ENCODE measurements at places on chromosomes 7 and 10.
A peak's percentile ranks its signal among the peaks of the same experiment; 100 is the strongest.

DNA sequence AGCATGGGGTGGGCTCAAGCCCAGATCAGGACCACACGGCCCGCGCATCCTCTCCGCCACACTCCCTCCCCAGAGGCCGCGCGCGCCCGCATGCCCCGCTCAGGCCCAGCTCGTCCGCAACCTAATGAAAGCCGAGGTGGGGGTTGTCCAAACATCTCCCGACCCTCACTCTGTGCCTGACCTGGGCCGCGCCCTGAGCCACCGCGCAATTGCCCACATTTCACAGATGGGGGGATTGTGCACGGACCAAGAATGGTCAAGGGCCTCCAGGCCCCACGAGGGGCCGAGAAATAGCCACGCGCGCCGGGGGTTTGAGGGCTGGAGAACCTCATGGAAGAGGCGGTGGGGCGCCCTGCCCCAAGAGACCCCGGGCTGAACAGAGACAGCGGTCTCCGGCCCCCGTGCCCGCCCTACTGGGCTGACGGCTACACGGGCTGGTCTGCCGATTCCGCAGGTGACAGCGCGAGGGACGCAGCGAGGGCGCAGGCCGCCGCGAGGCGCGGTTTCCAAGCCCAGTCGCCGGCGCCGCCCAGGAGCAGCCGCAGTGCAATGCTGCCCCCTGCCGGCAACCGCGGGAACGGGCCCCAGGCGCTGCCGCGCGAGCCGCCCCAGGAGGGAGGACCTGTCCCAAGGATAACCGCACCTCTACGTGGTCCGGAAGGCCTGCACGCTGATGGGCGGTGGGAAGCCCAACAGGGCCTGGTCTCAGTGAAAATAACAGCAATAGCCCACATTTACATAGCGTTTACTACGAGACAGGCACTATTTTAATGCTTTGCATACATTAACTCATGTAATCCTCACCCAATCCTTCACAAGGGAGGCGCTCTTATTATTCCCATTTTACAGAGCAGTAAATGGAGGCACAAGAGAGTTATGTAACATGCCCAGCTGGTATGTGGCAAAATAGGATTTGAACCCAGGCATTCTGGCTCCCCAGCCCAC lies 10.5 kb upstream of the GRID1 start:
- peak; percentile 85 for DNase-seq

- DNase-seq = no peak
These were observed 150.4 kb downstream of the PRKG1 start for GRCh38 chr10:51224671-51225161.

DNA sequence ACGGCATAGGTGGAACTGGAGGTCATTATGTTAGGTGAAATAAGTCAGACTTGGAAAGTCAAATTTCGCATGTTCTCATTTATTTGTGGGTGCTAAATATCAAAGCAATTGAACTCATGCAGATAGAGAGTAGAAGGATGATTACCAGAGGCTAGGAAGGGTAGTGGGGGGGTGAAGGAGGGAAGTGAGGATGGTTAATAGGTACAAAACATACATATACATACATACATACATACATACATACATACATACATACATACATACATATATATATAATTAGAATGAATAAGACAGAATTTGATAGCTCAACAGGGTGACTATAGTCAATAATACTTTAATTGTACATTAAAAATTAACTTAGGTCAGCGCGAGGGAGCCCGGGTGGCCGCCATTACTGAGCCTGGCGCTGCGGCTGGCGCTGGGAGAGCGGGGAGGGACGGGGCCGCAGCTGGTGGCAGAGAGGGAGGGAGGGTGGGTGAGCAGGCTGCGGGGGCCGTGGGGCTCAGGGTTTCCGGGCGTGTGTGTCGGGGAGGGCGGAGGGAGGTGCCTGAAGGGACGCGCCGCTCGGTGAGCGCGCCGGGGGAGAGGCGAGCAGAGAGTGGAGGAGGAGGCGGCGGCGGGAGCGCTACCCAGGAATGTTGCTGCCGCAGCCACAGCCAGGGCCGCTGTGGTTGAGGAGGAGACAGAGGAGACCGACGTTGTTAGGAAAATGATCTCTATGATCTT lies 85.8 kb upstream of the EGFR start:
- DNase-seq = no peak

- DNase-seq = peak; percentile 68
These were observed 97.3 kb downstream of the CLEC2L start for GRCh38 chr7:139620676-139621344.

GRCh38 chr10:3292636-3293035 lies 120.1 kb upstream of the PITRM1 start:
- no peak for DNase-seq

DNA sequence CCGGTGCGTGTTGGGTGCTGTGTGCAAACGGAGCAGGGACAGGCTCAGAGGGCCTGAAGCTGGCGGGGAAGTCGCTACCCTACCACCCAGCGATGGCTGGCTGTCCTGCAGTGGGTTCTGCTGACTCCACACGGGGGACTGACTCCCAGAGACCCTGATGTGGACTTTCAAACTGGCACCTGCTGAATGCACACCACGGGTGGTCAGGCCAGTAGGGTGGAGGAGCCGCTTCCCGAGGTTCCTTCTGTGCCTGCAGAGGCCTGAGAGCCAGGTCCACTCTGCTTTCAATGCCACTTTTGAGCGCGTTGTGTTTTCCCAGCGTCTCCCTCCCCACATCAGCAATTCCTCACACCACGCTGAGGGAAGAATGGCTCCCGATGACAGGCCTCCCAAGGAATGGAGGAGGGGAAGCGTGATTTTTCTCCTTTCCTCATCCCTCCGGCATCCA lies 135.3 kb downstream of the ADARB2 start:
- DNase-seq = no peak

DNA sequence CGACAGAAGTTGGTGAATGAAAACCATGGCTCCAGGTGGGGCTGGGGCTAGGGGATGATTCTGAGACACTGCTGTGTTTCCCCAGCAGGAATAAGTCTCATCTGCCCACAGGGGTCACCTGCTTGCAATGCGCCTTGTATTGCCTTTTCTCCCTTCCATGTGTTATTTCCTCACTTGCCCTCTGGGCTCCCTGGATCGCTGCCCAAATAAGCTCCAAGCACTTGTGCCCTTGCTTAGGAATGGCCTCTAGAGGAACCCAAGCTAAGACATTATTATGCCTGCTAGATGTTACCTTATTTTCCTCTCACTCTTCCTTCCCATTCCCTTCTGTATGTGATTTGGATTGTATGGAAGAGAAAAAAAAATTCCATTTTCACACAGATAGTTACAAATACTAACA lies 24.8 kb upstream of the PLPP4 start:
- DNase-seq = no peak

DNA sequence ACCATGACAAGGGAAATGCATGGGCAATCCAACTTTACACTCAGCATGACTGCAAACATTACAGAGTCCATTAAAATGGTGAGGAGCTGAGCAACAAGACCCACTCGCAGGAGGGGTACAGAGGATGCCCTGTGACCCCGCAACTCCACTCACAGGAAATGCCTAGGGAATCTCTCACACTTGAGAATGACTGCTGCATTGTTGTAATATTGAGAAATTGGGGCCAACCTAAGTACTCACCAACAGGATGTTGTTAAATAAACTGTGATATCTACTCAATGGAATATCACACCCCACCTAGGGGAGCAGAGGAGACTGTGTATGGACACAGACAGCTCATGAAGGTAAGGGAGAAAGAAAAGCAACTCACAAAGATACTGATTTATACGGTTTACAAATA lies 53.4 kb upstream of the CAMK2B start:
- DNase-seq = no peak

DNA sequence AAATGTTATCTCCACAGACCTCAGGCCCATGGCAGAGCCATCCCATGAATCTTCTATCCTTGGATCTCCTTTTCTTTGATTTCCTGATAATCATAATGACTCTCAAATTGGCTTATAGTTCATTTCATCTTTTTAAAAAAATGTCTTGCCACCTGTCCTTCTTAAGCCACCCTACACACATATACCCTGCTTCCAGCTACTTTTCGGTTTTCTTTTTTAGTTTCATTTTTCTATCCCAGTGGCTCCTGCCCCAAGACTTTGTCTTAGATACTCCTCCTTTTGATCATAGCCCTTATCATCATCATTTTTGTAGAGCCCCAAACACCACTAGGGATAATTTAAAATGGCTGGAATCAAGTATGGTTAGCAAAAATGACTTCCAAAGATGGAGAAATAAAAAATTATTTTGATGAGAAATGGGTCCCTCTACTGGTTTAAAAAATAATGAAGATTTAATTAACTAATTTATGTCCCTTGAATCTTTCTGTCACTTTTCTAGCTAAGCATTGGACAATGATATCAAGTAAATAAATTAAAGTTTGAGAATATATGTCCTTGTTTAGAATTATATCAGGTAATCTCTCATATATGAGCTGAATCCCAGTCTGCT lies 277.3 kb upstream of the SEMA3D start:
- DNase-seq = no peak

DNA sequence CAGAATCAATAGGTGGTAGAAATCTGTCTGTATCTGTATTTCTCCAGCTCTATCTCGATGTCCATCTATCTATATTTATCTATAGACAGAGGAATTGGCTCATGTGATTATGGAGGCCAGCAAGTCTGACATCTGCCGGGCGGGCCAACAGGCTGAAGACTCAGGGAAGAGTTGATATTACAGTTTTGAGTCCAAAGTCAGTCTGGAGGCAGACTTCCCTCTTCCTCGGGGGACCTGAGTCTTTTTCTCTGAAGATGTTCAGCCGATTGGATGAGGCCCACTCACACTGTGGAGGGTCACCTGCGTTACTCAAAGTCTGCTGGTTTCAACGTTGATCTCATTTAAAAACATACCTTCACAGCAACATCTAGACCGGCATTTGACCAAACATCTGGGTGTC lies 98.7 kb downstream of the RAMP3 start:
- no peak for DNase-seq

DNA sequence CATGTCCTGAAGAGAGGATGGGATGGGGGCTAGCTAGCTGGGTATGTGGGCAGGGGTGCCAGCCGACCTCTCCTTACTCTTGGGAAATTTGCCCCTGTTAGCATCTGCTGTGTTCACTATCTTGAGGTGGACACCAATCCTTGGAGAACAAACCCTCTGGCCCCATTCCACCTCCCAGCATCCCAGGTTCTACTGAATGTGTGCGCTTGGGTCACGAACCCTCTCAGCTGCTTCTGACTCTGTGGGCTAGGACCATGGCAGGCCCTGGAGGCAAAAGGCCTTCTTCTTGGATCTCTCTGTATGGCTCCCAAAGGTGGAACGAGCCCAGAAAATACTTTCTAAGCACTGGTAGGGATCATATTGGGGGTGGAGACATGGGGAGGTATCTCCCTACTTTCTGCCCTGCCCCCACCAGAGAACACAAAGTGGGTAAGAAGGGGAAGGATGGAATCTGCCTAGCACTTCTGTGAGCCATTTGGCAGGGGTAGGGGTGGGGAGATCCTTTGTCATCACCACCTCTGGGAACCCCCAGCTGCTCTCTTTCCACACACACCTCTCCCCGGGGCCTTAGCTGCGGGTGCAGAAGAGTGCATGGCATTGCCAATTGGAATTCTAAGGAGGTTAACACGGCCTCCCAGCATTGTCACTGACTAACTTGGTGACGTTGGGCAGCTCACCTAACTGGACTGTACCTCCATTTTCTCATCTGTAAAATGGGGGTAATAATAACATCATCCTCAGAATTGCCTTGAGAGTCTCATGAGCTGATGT lies 7.7 kb downstream of the UNC5B start:
- no peak for DNase-seq

- DNase-seq = no peak
These were observed 232.5 kb downstream of the CDK14 start for GRCh38 chr7:90828601-90829000.

DNA sequence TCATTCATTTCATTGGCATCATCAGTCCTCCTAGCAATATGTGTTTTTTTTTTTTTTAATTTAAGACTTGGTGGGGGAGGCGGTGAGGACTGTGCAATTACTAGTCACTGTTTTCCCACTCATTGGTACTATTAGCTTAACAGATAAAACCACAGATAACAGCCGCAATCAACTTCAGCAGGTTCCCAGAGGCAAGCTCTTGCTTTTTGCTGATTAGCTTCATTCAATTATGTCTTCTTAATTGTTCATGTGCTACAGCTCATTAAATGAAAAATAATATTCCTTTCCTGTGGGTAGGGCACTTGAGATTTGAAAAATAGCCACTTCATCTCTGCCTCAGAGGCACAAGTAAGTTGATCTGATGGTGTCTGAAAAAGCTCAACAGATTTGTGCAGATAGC lies 215.5 kb downstream of the PCDH15 start:
- DNase-seq = no peak

GRCh38 chr7:2440608-2441245 lies 35.5 kb downstream of the GRIFIN start:
- no peak for DNase-seq

- DNase-seq = no peak
These were observed 121.2 kb downstream of the MTERF1 start for GRCh38 chr7:91759205-91759863.
